ENCODE measurements at places on chromosomes 1 and 21.
A peak's percentile ranks its signal among the peaks of the same experiment; 100 is the strongest.

GRCh38 chr1:6301526-6301925 is 40.6 kb upstream of the GPR153 start:
- no peaks in the 10 kb centered on the region for H3K27me3 ChIP-seq
- no peaks in the 10 kb centered on the region for H3K4me1 ChIP-seq
- no peak for DNase-seq
- no peak overlapping the region for H3K27ac ChIP-seq

- H3K27me3 ChIP-seq = no peaks in the 10 kb centered on the region
- no peak overlapping the region for H3K4me3 ChIP-seq
- no peak overlapping the region for H3K27ac ChIP-seq
- DNase-seq = no peak
Measured at GRCh38 chr1:21691739-21692138, 22.6 kb upstream of the RAP1GAP start.

GRCh38 chr1:115160728-115161127 is 71.4 kb upstream of the TSPAN2 start:
- peaks cover 4% of the 10 kb centered on the region for H3K4me1 ChIP-seq
- peaks cover 16% of the 10 kb centered on the region for H3K27me3 ChIP-seq
- no peak overlapping the region for H3K4me3 ChIP-seq
- DNase-seq = no peak
- no peak overlapping the region for H3K27ac ChIP-seq
- H3K36me3 ChIP-seq = no peaks in the 10 kb centered on the region

GRCh38 chr1:180116964-180117763 is 37.5 kb upstream of the QSOX1 start:
- H3K4me3 ChIP-seq = no peak overlapping the region
- no peak for DNase-seq
- H3K27me3 ChIP-seq = no peaks in the 10 kb centered on the region
- no peaks in the 10 kb centered on the region for H3K4me1 ChIP-seq
- H3K27ac ChIP-seq = no peak overlapping the region

GRCh38 chr1:198876371-198876871 is 237.6 kb downstream of the PTPRC start:
- H3K36me3 ChIP-seq = peaks cover 50% of the 10 kb centered on the region
- H3K4me3 ChIP-seq = no peak overlapping the region
- no peak overlapping the region for H3K27ac ChIP-seq

DNA sequence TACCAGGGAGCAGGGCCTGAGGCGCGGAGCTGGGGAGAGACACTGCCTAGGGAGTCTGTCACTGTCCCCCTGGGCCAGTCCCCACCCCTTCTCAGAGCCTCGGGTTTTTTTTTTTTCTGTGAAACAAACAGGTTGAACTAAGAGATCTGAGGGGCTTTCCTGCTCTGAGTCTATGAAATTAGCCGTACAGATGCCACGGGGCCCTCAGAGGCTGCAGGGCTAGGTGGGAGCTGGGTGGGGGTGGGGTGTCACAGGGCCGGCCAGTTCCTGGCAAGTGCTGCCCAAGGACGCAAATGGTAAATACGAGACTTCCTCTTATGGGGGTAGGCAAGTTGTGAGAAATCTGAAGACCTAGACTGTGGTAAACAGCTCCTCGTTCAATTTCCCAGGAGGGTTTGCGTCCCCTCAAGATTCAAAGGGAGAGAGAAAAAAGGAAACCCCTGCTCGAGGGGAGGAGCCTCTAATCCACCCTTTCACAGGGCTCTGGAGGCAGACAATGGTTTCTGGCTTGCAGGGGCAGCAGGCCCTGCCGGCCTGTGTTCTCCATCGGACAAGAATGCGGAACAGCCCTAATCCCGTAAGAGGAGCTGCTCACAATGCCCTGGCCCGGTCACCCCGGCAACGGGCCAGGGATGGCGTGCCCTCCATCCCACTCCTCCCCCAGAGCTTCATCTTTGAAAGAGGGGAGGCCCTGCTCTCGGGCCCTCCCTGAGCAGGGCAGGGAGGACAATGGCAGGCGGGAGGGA is 7.8 kb downstream of the NUAK2 start:
- DNase-seq = peak; percentile 56
- peak overlapping the region; percentile 96 for H3K27ac ChIP-seq
- peaks cover 90% of the 10 kb centered on the region for H3K4me1 ChIP-seq
- peaks cover 2% of the 10 kb centered on the region for H3K36me3 ChIP-seq

GRCh38 chr1:181779343-181779742 is 282.2 kb downstream of the ZNF648 start:
- DNase-seq = no peak
- H3K27ac ChIP-seq = no peak overlapping the region
- H3K4me1 ChIP-seq = no peaks in the 10 kb centered on the region
- H3K36me3 ChIP-seq = no peaks in the 10 kb centered on the region
- no peak overlapping the region for H3K4me3 ChIP-seq
- H3K27me3 ChIP-seq = peaks cover 6% of the 10 kb centered on the region

GRCh38 chr1:232786845-232787455 is 18.3 kb upstream of the MAP10 start:
- no peaks in the 10 kb centered on the region for H3K27me3 ChIP-seq
- H3K36me3 ChIP-seq = no peaks in the 10 kb centered on the region
- H3K4me3 ChIP-seq = no peak overlapping the region
- DNase-seq = no peak
- peaks cover 2% of the 10 kb centered on the region for H3K4me1 ChIP-seq

GRCh38 chr21:21109736-21110135 is 111.5 kb downstream of the NCAM2 start:
- H3K36me3 ChIP-seq = no peaks in the 10 kb centered on the region
- no peaks in the 10 kb centered on the region for H3K4me1 ChIP-seq
- H3K27me3 ChIP-seq = no peaks in the 10 kb centered on the region
- DNase-seq = no peak

DNA sequence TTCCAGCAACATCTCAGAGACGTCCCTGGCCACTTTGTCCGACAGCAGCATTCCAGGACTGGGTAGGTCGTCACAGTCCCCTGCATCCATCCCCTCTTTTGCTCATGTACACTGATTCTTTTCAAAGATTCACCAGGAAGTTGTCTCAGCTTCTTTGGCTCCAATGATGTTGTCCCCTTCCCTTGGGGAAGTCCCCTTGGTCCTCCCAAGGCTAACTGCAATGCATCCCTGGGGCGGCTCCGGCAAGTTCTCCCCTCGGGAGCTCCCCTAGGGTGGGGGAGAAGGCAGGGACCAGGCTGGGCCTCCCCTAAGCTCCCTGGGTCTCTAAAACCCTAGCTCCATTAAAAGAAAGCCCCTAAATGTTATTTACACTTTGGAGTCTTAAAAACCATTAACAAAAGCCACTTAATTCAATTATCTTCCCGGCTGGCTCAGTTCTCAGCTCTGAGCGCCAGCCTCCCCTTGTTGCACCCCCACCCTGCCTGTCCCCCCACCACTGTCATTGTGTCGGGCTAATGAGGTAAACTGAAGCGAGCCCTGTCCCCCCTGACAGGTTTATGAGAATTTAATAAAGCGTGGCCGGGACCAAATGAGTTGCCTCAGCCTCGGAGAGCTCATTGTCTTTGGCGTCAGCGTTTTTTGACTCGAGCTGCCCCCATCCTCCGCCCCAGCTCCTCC is 25.3 kb downstream of the KNCN start:
- H3K27ac ChIP-seq = no peak overlapping the region
- DNase-seq = no peak

GRCh38 chr1:170594066-170594626 is 62.2 kb downstream of the GORAB start:
- no peaks in the 10 kb centered on the region for H3K4me1 ChIP-seq
- DNase-seq = no peak

DNA sequence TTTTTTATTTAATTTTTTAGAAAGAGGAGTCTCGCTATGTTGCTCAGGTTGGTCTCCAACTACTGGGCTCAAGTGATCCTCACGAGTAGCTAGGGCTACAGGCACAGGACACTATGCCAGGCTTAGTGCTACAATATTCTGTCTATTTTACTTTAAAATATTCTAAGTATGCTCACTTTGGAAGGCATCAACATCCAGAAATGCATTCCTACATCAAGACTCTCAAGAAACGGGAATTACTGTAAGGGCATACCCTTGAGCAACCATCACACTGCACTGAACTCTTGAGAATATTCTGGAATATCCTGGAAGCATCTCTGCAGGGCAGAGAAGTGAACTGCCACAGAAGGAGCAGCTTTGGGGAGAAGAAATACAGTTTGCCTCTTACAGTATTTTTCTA is 565 bp upstream of the DMRTB1 start:
- no peak overlapping the region for H3K4me3 ChIP-seq
- DNase-seq = no peak
- no peaks in the 10 kb centered on the region for H3K27me3 ChIP-seq
- no peaks in the 10 kb centered on the region for H3K4me1 ChIP-seq
- H3K36me3 ChIP-seq = no peaks in the 10 kb centered on the region
- no peak overlapping the region for H3K27ac ChIP-seq

GRCh38 chr1:63794939-63795378 is 21.1 kb downstream of the ROR1 start:
- no peaks in the 10 kb centered on the region for H3K4me1 ChIP-seq
- no peak overlapping the region for H3K27ac ChIP-seq
- no peak overlapping the region for H3K4me3 ChIP-seq
- H3K36me3 ChIP-seq = no peaks in the 10 kb centered on the region
- no peak for DNase-seq

DNA sequence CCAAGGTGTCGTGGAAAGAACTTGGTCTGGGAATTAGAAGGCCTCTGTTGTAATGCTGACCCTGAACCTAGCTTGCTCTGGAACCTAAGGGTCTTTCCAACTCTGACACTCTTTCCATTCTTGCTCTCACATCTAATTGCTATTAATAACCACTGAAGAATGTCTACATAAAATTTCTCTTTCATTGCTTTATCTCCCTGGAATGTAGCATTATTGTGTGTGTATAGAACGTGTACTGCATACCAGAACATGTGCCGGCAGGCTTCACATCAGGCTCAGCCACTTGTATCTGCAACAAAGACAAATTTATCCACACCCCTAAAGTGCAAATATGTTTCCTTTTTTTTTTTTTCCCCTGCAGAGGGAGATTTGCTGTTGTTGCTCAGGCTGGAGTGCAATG is 13.9 kb upstream of the LAX1 start:
- H3K27ac ChIP-seq = no peak overlapping the region
- H3K27me3 ChIP-seq = no peaks in the 10 kb centered on the region
- H3K4me3 ChIP-seq = no peak overlapping the region

DNA sequence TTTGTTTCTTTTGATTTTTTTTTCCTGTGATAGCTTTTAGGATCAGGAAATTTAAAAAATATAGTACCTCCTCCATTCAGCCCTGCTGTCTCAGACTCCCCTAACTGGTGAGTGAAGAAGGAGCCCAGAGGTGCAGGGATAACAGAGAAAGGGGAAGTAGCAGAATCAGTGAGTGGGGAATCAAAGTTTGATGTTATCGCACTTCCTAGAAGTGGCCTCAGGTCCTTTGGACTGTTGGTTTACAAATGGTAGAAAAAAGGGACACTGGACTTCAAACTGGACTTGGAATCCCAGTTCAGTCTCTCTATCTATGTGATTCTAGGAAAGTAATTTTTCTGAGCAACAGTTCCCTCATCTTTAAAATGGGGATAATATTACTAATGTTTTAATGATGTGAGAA is 99.5 kb downstream of the FGGY start:
- no peaks in the 10 kb centered on the region for H3K36me3 ChIP-seq
- no peak overlapping the region for H3K4me3 ChIP-seq
- no peak overlapping the region for H3K27ac ChIP-seq
- DNase-seq = no peak
- H3K4me1 ChIP-seq = peaks cover 17% of the 10 kb centered on the region
- H3K27me3 ChIP-seq = no peaks in the 10 kb centered on the region

DNA sequence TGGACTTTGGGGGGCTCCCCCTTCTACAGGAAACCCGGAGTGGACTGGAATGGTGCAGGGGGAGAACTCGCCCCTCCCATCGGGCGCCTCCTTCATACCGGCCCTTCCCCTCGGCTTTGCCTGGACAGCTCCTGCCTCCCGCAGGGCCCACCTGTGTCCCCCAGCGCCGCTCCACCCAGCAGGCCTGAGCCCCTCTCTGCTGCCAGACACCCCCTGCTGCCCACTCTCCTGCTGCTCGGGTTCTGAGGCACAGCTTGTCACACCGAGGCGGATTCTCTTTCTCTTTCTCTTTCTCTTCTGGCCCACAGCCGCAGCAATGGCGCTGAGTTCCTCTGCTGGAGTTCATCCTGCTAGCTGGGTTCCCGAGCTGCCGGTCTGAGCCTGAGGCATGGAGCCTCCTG is at the start of gene TNFRSF14:
Gene TNFRSF14, plus strand, starts transcription at position 95 of the 401 bp plus-strand sequence. Its CDS starts 294 bp downstream, at position 389.
- H3K4me3 ChIP-seq = peak within 1 kb of the TSS; percentile 96
- H3K27me3 ChIP-seq = no peaks in the 10 kb centered on the region
- H3K4me1 ChIP-seq = peaks cover 22% of the 10 kb centered on the region

DNA sequence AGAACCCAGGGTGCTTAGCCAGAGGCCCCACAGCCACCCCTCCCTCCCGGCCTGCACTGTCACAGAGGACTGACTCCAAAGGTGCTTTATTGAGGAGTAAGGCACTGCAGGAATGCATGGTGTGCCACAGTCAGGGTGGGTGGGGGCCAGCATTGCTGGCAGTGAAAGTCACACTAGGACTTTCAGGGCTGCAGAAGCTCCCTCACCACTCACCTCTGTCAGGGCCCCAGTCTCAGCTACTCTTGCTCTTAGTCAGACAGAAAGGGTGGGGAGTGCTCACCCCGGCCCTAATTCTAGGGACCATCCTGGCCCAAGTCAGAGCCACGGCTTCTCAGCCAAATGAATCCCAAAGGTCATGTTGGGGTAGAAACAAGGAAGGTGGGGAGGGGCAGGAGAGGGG is 19.4 kb downstream of the KNCN start:
- H3K4me1 ChIP-seq = peaks cover 15% of the 10 kb centered on the region
- H3K27ac ChIP-seq = no peak overlapping the region
- peaks cover 32% of the 10 kb centered on the region for H3K27me3 ChIP-seq
- no peaks in the 10 kb centered on the region for H3K36me3 ChIP-seq

DNA sequence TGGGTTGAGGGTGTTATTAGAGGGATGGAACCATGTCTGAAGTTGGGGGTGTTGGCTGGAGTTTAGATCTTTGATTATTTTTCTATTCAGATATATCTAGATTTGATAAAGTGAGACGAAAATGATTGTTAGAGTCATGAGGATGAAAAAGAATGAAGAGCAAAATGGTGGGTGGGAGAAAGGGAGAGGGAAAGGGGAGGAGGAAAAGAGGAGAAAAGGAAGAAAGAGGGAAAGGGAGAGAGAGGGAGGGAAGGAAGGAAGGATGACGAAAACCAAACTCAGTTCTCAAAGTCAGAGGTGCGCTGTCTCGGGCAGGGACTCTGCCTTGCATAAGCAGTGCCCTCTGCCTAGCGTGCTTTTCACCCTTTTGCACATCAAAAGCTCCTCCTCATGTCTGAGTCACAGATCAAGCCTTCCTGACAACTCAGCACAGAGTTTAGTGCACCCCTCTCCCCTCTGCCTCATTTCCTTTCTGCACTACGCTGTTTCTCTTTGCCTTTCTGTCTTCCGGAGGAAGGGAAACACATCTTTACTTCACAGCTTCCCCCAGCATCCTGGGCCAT is 225.8 kb upstream of the PROX1 start:
- H3K36me3 ChIP-seq = no peaks in the 10 kb centered on the region
- DNase-seq = peak; percentile 21
- H3K4me1 ChIP-seq = peaks cover 7% of the 10 kb centered on the region

- peaks cover 12% of the 10 kb centered on the region for H3K36me3 ChIP-seq
- H3K27ac ChIP-seq = no peak overlapping the region
- peaks cover 4% of the 10 kb centered on the region for H3K4me1 ChIP-seq
- no peak overlapping the region for H3K4me3 ChIP-seq
Measured at GRCh38 chr21:36929622-36930021, 36.8 kb downstream of the HLCS start.

GRCh38 chr1:247487057-247487456 is 29.2 kb upstream of the OR2B11 start:
- no peak for DNase-seq
- no peaks in the 10 kb centered on the region for H3K4me1 ChIP-seq
- H3K27me3 ChIP-seq = peaks cover 4% of the 10 kb centered on the region
- H3K36me3 ChIP-seq = no peaks in the 10 kb centered on the region
- no peak overlapping the region for H3K4me3 ChIP-seq

GRCh38 chr1:65069011-65069565 is 78.9 kb upstream of the AK4 start:
- no peaks in the 10 kb centered on the region for H3K36me3 ChIP-seq
- H3K27ac ChIP-seq = peak overlapping the region; percentile 98
- H3K4me3 ChIP-seq = peak overlapping the region; percentile 91
- H3K4me1 ChIP-seq = peaks cover 43% of the 10 kb centered on the region
- no peak for DNase-seq

All from activated naive CD8-positive, alpha-beta T cell treated with anti-CD3 and anti-CD28 coated beads for 36 hours (primary cell).